ENCODE measurements at places on chromosomes 2 and 18.

DNA sequence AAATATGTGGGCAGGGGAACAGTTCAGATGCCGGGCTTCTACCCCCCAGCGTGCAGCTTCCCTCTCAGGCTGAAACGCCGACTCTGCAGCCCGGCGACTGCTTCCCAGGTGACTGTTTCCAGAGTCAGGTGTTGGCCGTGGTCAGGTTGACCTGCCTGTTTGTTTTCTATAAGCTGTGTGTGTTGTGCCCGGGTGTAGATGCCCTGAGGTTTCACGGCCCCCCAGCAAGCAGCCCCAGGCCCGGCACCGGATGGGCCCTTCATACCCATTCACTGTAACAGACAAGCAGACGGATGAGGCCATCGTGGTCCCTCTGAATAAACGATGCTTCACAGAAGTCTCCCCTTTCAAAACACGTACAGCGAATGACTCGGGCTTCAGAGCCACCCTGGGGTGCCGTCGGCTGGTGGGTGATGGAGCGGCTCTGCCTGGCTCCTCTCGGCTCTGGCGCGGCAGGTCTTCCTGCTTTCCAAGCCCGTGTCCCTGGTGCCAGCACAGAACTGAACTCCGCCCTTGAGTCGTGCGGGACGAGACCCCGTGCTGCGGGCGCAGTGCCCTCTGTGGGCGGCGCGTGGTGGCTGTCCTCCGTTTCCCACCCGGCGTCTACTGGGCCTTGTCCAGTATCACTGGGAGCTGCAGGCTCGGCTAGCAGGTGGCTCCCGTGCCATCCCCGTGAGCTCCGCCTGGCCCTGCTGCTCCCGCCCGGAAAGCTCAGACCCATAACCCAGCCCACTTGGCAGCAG is 15.0 kb upstream of the KCNG2 start:
- no peaks in the 10 kb centered on the region for H3K4me1 ChIP-seq
- H3K27me3 ChIP-seq = no peaks in the 10 kb centered on the region
- no peak overlapping the region for H3K4me3 ChIP-seq
- H3K27ac ChIP-seq = no peak overlapping the region
- H3K36me3 ChIP-seq = no peaks in the 10 kb centered on the region
- no peak for DNase-seq

DNA sequence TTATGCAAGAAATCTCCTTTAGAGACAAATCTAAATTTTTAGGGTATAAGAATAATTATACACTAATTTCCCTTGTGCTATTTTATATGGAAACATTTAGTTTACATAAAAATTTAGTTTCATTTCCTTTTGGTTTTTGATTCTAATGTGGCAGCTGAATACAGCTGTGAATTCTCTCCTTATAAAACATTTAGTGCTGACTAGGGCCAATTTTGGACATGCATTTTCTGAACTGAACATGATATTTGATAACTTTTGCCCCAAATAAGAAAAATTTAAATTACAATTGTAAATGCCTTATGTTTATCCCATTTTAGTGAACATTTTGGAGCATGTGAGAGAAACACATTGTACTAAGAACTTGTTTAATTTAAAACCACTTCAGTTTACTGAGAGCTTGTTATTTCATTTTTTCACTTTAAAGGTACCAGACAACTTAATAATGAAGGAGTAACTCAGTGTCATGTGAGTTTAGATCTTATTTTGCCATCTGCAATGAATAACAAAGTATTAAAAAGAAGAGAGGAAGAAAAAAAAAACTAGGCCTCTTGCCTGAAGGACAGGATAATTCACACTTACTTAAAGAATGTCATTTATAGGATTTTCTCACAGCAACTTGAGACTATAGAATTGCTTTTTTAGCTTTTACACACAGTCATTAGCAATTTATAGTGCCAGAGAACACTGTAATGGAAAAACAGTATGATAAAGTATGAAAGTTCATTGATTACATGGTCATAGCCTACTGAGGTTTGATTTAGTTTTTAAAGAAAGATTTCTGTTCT is 209.7 kb downstream of the ERBB4 start:
- H3K27ac ChIP-seq = no peak overlapping the region
- no peaks in the 10 kb centered on the region for H3K36me3 ChIP-seq
- H3K27me3 ChIP-seq = no peaks in the 10 kb centered on the region
- no peak overlapping the region for H3K4me3 ChIP-seq
- no peak for DNase-seq

GRCh38 chr2:239944694-239945551 is 80.2 kb downstream of the NDUFA10 start:
- no peak for DNase-seq
- H3K4me1 ChIP-seq = peaks cover 22% of the 10 kb centered on the region
- no peaks in the 10 kb centered on the region for H3K36me3 ChIP-seq
- no peak overlapping the region for H3K27ac ChIP-seq

DNA sequence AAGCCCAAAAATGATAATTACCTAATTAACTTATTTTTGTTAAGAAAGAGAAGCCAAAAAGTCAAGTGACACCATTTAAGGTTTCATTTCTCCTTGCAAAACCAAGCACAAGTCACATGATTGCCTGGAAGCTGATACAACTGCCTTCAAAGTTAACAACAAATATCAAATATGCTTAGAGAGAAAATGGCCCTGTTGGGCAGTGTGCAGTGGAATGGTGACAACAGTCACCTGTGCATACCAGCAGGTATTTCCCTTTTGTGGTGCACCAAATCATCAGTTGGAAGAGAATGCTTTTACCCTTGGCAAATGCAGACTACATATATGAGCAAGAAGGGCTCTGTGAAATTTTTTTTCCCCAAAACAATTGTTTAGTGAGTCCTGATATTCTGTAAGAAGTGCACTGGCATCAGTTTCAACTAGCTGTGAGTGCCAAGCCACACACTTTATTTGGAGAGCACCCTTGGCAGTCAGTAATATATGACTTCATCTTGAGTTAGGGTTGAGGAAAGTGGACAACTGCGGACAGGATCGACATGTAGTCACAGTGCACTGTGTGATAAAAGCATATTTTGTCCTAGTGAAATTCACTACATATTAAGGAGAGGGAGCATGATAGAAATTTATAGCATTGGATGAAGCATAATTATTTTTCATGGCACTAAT is 74.9 kb upstream of the DOCK10 start:
- no peak overlapping the region for H3K27ac ChIP-seq
- H3K36me3 ChIP-seq = no peaks in the 10 kb centered on the region
- H3K4me1 ChIP-seq = peaks cover 10% of the 10 kb centered on the region

- H3K4me1 ChIP-seq = peaks cover 39% of the 10 kb centered on the region
- H3K36me3 ChIP-seq = no peaks in the 10 kb centered on the region
- no peak overlapping the region for H3K4me3 ChIP-seq
- no peaks in the 10 kb centered on the region for H3K27me3 ChIP-seq
- peak overlapping the region; percentile 53 for H3K27ac ChIP-seq
Measured at GRCh38 chr2:70090706-70091334, 3.5 kb downstream of the PCBP1 start.

GRCh38 chr2:62216616-62217015 is 20.7 kb downstream of the B3GNT2 start:
- H3K27me3 ChIP-seq = no peaks in the 10 kb centered on the region
- no peak for DNase-seq
- no peak overlapping the region for H3K27ac ChIP-seq
- peaks cover 65% of the 10 kb centered on the region for H3K4me1 ChIP-seq
- H3K36me3 ChIP-seq = no peaks in the 10 kb centered on the region
- H3K4me3 ChIP-seq = no peak overlapping the region

GRCh38 chr2:46849721-46850556 is 65.7 kb downstream of the MCFD2 start:
- peak overlapping the region; percentile 91 for H3K27ac ChIP-seq
- peaks cover 81% of the 10 kb centered on the region for H3K4me1 ChIP-seq
- H3K4me3 ChIP-seq = no peak overlapping the region
- DNase-seq = no peak
- H3K27me3 ChIP-seq = no peaks in the 10 kb centered on the region

DNA sequence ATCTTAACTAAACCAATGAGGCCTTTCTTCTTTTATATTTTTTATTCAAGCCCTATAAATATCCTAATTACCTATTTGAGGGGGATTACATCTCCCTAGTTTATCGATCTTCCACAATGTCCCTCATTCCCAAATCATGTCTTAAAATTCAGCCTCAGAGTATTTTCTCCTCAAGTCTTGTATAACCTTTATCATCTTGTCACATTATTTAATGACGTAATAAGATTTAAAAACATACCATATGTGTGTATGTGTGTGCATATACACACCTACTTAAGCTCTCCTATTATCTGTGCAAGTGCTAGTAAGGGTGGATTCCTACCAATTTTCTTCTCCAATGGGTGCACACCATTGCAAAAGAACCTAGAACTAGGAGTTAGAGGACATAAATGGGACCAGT is 421.1 kb downstream of the FIGN start:
- no peaks in the 10 kb centered on the region for H3K4me1 ChIP-seq
- no peaks in the 10 kb centered on the region for H3K27me3 ChIP-seq
- DNase-seq = no peak

DNA sequence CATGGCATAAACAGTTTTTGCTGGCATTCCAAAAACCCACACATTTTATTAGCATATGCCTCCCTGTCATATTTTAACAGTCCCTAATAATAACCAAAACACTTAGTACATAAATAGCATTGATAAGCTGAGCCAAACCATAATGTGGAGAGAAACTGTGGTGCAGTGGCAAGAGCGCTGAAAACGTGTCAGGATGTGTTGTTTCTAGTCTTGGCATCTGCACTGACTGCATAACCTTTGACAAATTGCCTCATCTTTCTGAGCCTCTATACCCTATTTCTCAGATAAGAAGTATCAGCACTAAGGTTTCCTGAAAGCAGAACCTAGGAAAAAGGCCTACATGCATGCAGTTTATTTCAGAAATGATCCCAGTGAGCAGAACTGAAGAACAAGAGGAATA is 41.4 kb downstream of the RAD51AP2 start:
- H3K27ac ChIP-seq = no peak overlapping the region
- no peaks in the 10 kb centered on the region for H3K4me1 ChIP-seq
- no peaks in the 10 kb centered on the region for H3K27me3 ChIP-seq
- DNase-seq = no peak
- no peaks in the 10 kb centered on the region for H3K36me3 ChIP-seq
- H3K4me3 ChIP-seq = no peak overlapping the region

- H3K4me3 ChIP-seq = no peak overlapping the region
- H3K27me3 ChIP-seq = no peaks in the 10 kb centered on the region
- H3K27ac ChIP-seq = no peak overlapping the region
Measured at GRCh38 chr2:73997813-73998212, 13.1 kb downstream of the TET3 start.

GRCh38 chr18:76363436-76364120 is 131.5 kb downstream of the ZNF516 start:
- no peak overlapping the region for H3K4me3 ChIP-seq
- H3K36me3 ChIP-seq = peaks cover 6% of the 10 kb centered on the region
- H3K4me1 ChIP-seq = no peaks in the 10 kb centered on the region
- no peaks in the 10 kb centered on the region for H3K27me3 ChIP-seq
- no peak overlapping the region for H3K27ac ChIP-seq

- no peaks in the 10 kb centered on the region for H3K36me3 ChIP-seq
- no peak overlapping the region for H3K4me3 ChIP-seq
- H3K4me1 ChIP-seq = peaks cover 3% of the 10 kb centered on the region
- no peak overlapping the region for H3K27ac ChIP-seq
- DNase-seq = no peak
Measured at GRCh38 chr2:6994536-6995128, 77.4 kb downstream of the RNF144A start.

GRCh38 chr2:119490653-119491195 is 33.6 kb downstream of the SCTR start:
- no peaks in the 10 kb centered on the region for H3K27me3 ChIP-seq
- H3K27ac ChIP-seq = no peak overlapping the region
- no peak for DNase-seq

GRCh38 chr2:233173115-233173514 is 78.4 kb upstream of the ATG16L1 start:
- no peaks in the 10 kb centered on the region for H3K4me1 ChIP-seq
- DNase-seq = no peak
- H3K27ac ChIP-seq = no peak overlapping the region
- H3K36me3 ChIP-seq = no peaks in the 10 kb centered on the region
- H3K4me3 ChIP-seq = no peak overlapping the region
- no peaks in the 10 kb centered on the region for H3K27me3 ChIP-seq

DNA sequence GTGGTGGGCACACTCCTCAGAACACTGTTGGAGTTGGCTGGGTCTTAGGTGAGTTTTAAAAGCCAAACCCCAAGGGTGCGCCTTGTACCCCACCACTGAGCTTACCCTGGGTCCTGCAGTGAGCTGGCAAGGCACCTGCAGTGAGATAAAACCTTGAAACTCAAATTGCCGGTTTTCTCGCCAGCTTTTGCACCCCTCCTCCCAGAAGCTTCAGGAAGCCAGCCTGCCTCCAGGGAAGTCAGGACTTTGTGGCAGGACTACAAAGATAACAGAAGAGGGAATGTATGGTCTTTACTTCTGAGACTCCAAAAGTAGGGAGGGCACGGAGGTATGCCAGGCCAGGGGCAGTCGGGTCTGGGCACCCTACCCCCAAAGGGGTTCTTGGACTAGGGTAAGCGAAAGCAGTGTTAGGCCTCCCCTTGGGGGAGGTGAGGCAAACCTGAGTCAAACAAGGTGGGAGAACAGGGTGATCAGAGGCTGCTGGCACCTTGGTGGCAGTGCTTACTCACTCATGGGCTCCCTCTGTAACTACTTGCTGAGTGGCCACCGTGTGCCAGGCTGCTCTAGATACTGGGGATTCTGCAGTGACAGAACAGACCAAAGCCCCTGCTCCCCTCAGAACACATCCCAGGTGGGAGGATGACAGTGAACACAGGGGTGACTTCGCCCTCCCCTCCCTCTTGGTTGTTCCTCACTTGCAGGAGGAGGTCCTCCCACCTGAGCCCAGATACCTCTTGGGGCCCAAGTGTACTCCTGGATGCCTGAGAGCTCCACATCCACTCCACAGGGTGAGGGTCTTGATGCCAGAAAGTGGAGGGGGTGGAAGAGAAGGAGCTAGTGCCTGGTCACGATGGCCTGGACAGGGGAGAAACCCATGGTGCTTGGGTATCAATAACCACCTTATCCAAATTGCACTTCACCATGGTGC is 69.3 kb upstream of the RGPD5 start:
- H3K27ac ChIP-seq = no peak overlapping the region
- H3K27me3 ChIP-seq = no peaks in the 10 kb centered on the region
- no peak overlapping the region for H3K4me3 ChIP-seq
- H3K4me1 ChIP-seq = no peaks in the 10 kb centered on the region
- no peaks in the 10 kb centered on the region for H3K36me3 ChIP-seq
- no peak for DNase-seq

GRCh38 chr2:173397539-173397938 is 42.9 kb downstream of the CDCA7 start:
- H3K27me3 ChIP-seq = peaks cover 6% of the 10 kb centered on the region
- H3K36me3 ChIP-seq = no peaks in the 10 kb centered on the region
- no peak for DNase-seq
- H3K27ac ChIP-seq = no peak overlapping the region
- peaks cover 11% of the 10 kb centered on the region for H3K4me1 ChIP-seq

GRCh38 chr18:25275412-25276001 is 76.5 kb downstream of the ZNF521 start:
- H3K4me1 ChIP-seq = no peaks in the 10 kb centered on the region
- no peak for DNase-seq
- no peaks in the 10 kb centered on the region for H3K27me3 ChIP-seq
- no peak overlapping the region for H3K27ac ChIP-seq

DNA sequence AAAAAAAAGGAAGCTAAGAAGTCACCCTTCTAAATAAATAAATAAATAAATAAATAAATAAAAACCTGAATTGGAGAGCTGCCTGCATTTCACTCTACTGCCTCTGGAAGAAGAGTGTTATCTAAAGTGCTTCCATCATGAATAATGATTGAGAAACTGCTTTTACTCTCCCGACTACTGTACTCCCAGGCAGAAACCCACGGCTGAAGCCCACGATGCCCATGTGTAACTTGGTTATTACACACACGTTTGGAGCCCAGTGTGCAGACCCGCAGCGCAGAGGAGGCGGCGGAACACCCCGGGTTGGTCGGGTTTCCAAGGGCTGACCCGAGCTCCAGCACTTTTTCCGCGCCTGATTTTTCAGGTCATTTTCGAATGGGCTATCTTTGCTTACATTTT is 697 bp upstream of the SPATS2L start:
- no peak for DNase-seq
- peak overlapping the region; percentile 94 for H3K4me3 ChIP-seq
- no peaks in the 10 kb centered on the region for H3K36me3 ChIP-seq

Measured in thoracic aorta (tissue), 2 donors.